CD4-positive, CD25-positive, alpha-beta regulatory T cell (primary cell): ENCODE measurements at places on chromosomes 4 and X.

GRCh38 chr4:148847544-148848255 lies 405.5 kb upstream of the NR3C2 start:
- H3K27me3 ChIP-seq: no peaks in the 10 kb centered on the region
- H3K4me3 ChIP-seq: no peak overlapping the region
- DNase-seq: no peak
- H3K4me1 ChIP-seq: no peaks in the 10 kb centered on the region

GRCh38 chr4:10237131-10237530 lies 120.5 kb upstream of the WDR1 start:
- DNase-seq: no peak
- no peak overlapping the region for H3K27ac ChIP-seq
- no peaks in the 10 kb centered on the region for H3K36me3 ChIP-seq
- H3K4me3 ChIP-seq: no peak overlapping the region

DNA sequence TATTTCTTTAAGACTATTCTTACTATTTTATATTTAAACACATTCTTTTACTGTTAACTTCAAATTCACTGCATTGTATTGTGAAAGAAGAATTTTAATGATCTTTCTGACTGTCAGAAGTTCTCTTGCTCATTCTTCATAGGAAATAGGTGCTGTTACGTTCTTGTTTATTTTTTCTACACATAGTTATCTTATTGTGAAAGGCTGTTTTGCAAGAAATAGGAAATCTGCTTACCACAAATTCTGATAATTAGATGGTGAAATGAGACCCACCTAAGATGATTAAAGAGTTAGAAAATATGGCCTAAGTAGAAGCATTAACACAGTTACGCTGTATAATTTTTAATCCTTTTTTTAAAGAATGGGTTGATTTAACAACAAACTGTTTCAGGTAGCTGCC lies 316.1 kb upstream of the ZFP42 start:
- no peaks in the 10 kb centered on the region for H3K27me3 ChIP-seq
- no peak overlapping the region for H3K27ac ChIP-seq
- no peak for DNase-seq
- no peak overlapping the region for H3K4me3 ChIP-seq
- no peaks in the 10 kb centered on the region for H3K4me1 ChIP-seq

- H3K27me3 ChIP-seq: no peaks in the 10 kb centered on the region
- H3K27ac ChIP-seq: no peak overlapping the region
- H3K36me3 ChIP-seq: peaks cover 24% of the 10 kb centered on the region
- peaks cover 45% of the 10 kb centered on the region for H3K4me1 ChIP-seq
Observed at GRCh38 chr4:6701371-6701770, 7.7 kb downstream of the S100P start.

DNA sequence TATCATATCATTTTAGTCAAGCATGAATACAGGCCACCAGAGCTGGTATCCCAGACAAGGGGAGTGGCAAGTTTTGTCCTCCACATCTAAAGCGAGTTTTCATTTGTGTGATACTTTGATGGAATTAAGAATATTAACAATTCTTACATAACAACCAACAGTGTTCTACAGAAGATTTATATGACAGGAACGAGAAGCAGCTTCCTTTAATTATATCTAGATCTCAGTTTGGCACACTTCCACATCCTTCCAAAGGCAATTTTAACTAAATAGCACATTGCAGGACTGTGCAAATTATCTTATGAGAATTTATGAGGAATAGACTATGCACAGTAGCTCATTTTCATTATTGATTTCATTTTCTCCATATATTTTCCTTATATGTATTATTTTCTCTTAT lies 121.2 kb upstream of the GUCY1A1 start:
- H3K4me1 ChIP-seq: no peaks in the 10 kb centered on the region
- no peaks in the 10 kb centered on the region for H3K36me3 ChIP-seq
- no peak overlapping the region for H3K4me3 ChIP-seq

- no peak overlapping the region for H3K27ac ChIP-seq
- no peak for DNase-seq
- H3K4me3 ChIP-seq: no peak overlapping the region
- H3K27me3 ChIP-seq: no peaks in the 10 kb centered on the region
Observed at GRCh38 chrX:2614911-2615310, 76.2 kb upstream of the CD99 start.

DNA sequence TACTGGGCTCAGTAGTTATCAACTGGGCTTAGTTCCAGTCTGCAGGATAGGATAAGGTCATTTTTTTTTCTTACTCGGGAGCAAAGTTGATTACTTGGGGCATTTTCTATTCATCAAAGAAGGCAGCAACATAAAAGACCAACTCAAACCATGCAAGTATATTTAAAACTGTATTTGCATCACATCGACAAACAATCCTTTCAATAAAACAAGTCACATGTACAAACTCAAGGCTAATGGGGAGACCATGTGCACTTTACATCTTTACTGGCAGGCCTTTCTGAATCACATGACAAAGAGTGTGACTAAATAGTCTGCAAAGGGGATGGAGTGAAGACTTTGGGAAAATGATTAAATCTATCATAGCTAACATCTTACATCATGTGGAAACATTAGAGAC lies 610.4 kb upstream of the BOD1L1 start:
- no peaks in the 10 kb centered on the region for H3K27me3 ChIP-seq
- H3K27ac ChIP-seq: no peak overlapping the region
- no peaks in the 10 kb centered on the region for H3K4me1 ChIP-seq
- H3K4me3 ChIP-seq: no peak overlapping the region

- H3K4me1 ChIP-seq: no peaks in the 10 kb centered on the region
- H3K27me3 ChIP-seq: no peaks in the 10 kb centered on the region
- no peak overlapping the region for H3K27ac ChIP-seq
- no peak overlapping the region for H3K4me3 ChIP-seq
- H3K36me3 ChIP-seq: no peaks in the 10 kb centered on the region
Observed at GRCh38 chr4:14716691-14717090, 285.6 kb upstream of the CPEB2 start.

- no peak for DNase-seq
- no peaks in the 10 kb centered on the region for H3K36me3 ChIP-seq
- no peak overlapping the region for H3K27ac ChIP-seq
- H3K4me1 ChIP-seq: no peaks in the 10 kb centered on the region
Observed at GRCh38 chr4:141349236-141349635, 128.5 kb downstream of the ZNF330 start.

GRCh38 chr4:120009731-120010130 lies 56.9 kb downstream of the MAD2L1 start:
- no peaks in the 10 kb centered on the region for H3K27me3 ChIP-seq
- no peaks in the 10 kb centered on the region for H3K36me3 ChIP-seq

DNA sequence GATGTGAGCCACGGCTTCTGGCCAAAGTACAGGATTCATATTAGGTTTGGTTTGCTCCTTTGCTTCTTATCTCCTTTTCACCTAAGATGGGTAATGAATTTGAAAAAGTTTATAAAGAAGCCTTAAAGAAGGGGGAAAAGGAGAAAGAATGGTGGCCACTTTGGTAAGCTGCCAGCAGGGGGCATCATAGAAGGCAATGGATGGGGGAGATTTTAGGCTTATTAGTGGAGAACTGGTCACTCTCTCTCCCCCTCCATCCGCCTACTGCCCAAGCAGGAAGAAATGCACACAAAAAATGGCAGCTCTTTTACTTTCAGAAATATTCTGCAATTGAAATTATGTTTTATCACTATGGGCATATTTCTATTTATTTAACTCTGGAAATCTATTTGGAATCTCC lies 32.0 kb downstream of the SPARCL1 start:
- DNase-seq: no peak
- peaks cover 11% of the 10 kb centered on the region for H3K4me1 ChIP-seq
- no peaks in the 10 kb centered on the region for H3K36me3 ChIP-seq
- no peak overlapping the region for H3K4me3 ChIP-seq
